Stimulated activated CD4-positive, alpha-beta T cell treated with anti-CD3 and anti-CD28 coated beads, Interleukin-15, amount 100 ng/mL, for 1 hour (primary cell): ENCODE measurements at places on chromosomes 16 and 17.

GRCh38 chr16:84617041-84617790 lies 662 bp downstream of the COTL1 start:
- DNase-seq = peak; percentile 42

DNA sequence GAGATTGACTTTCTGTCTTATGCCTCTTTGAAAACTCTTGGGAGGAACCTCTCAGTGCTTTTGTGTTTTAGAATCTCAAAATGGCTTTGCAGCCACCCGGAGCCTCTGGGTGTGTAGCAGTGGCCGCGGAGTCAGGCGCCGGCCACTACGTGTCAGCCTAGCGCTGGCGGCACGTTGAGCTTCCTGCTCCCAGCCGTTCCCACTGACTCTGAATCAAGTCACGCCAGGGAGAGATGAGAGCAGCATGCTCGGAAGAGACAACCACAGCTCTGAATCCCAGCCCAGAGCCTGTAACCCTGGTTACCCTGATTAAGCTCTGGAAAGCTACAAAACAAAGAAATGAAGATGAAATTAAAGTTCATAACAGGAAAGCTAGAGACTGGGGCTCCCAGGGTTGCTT lies 97.4 kb upstream of the CACNG5 start:
- DNase-seq = no peak

- DNase-seq = no peak
Observed at GRCh38 chr16:85215478-85216118, 103.3 kb upstream of the CIBAR2 start.

DNA sequence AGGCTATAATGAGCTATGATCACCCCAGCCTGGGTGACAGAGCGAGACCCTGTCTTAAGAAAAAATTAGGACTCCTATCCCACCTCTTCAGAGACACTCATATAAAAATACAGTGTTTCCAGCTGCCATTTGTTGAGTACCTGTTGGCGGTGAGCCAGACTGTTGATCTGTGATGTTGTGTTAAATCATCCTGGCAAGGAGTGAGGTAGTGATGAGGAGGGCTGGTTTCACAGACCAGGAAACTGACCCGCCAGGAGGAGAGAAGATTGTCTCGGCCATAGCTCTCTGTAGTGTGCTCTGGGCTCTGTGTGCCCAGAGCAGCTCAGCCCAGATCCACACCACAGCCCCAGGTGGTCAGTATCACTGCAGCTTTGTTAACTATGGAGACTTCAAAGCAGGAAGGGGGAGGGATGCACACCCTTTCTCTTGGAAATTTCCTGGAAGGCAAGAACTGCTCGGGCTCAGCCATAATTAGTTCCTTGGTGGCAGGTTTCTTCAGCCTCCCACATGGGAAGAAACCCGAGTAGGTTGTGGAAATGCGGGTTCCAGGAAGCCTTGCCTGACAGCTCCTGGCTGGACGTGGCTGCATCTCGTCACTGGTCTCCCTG lies 343.0 kb downstream of the SNX29 start:
- no peak for DNase-seq

DNA sequence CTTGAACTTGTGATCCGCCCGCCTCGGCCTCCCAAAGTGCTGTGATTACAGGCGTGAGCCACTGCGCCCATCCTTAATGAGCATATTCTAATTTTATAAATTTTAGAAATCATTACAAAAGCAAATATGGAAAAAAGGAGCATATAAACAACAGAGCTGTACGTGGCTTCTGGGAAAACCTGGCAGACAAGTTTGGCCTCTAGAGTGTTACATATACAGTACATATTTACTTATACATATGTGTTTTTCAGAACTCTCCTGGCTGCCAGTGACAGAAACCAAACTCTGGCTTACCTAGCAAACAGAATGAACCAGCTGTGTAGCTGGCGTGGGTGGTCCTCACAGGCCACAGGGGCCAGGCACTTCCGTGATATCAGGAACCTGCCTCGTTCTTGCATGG lies 10.1 kb downstream of the DRC3 start:
- DNase-seq = no peak

DNA sequence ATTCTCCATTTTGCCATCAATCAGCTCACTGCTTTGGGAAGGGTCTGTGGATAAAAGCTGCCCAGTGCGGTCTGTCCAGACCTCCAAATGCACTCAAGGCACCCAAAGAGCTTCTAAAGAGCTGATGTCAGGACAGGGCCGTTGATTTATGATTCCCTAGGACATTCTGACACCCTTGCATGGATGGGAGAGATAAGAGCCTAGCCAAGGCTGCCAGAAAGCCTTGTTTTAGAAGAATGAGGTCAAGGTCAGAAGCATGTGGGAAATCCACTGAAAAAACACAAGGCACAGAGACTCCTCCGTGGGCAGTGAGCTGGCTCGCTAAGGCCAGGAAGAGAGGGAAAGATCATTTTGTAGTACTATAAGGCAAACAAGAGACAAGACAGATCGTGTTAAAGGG lies 214.0 kb downstream of the CDH11 start:
- no peak for DNase-seq

GRCh38 chr16:84091460-84091859 lies 25.3 kb downstream of the MBTPS1 start:
- no peak for DNase-seq

DNA sequence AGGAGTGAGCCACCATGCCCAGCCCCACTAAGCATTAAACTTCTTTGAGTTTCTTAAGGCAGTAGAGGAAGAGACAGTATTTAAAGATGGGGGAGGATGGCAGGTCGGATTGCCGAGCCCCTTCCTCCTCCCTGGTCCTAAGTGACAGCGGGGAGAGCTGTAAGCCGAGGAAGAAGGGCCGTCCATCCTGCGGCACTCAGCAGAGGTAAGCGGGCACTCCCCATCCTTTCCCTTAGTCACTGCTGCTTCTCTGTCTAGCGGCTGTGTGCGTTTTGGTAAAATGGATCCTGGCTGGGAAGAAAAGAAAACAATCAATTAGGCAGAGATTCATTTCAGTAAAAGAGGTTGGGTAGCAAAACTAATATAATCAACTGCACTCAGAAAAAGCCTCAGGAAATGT lies 13.9 kb downstream of the DNAAF1 start:
- no peak for DNase-seq

- no peak for DNase-seq
Observed at GRCh38 chr16:31141489-31142108, 6.1 kb upstream of the PRSS8 start.

DNA sequence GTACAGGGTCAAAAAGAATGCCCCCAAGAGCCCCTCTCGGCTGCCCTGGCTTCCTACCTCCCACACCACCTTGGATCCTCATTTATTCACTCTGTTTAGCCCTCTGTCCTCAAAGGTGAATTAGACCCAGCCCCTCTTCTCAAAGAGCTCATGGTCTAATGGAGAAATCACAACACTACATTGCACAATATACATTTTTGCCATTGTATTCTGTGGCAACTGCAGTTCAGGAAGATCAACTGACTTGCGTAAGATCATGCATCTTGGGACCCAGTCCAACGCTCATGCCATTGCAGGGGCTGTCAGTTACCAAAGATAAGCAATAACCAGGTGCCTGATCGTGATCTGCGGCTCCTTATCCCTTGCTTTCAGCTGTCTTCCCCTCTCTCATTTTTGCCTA lies 1.4 kb downstream of the KRT38 start:
- no peak for DNase-seq

- DNase-seq = no peak
Observed at GRCh38 chr16:820748-821147, 20.2 kb upstream of the GNG13 start.

DNA sequence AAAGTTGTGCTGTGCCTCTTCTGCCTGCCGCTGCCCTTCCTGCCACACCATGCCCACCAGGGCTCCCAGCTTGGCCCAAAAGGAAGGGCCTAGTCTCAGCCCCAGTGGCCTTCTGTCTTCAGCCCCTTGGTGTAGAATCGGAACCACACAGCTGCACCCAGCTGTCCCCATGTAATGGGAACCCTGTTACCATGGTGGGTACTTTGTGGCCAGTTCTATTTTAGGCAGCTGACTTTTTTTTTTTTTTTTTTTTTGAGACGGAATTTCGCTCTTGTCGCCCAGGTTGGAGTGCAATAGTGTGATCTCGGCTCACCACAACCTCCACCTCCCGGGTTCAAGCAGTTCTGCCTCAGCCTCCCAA lies 163.3 kb upstream of the GSE1 start:
- DNase-seq = no peak

DNA sequence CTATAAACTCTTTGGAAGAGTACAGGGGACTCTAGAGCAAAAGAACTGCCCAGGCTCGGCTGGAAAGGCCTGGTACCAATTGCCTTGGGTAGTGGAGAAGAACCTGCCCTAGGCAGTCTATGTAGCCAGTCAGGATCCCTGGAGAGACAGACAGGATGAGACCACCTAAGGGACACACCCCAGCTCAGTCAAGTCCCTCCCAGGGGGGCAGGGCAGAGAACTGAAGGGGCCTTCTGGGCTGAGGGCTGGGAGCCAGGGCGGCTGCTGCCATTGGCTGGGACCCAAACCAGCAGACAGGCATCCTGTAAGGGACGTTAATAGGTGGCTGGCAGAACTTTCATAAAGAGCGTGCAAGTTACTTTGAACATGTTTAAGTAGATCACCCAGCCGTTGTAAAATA lies 12.8 kb upstream of the SLC38A8 start:
- no peak for DNase-seq
